ENCODE measurements at places on chromosomes 13 and 19.

- peak; percentile 37 for DNase-seq
Measured at GRCh38 chr13:113938246-113938645, 35.6 kb downstream of the C13orf46 start.

GRCh38 chr19:48738557-48739403 is 1.6 kb downstream of the RASIP1 start:
- peak; percentile 97 for DNase-seq

DNA sequence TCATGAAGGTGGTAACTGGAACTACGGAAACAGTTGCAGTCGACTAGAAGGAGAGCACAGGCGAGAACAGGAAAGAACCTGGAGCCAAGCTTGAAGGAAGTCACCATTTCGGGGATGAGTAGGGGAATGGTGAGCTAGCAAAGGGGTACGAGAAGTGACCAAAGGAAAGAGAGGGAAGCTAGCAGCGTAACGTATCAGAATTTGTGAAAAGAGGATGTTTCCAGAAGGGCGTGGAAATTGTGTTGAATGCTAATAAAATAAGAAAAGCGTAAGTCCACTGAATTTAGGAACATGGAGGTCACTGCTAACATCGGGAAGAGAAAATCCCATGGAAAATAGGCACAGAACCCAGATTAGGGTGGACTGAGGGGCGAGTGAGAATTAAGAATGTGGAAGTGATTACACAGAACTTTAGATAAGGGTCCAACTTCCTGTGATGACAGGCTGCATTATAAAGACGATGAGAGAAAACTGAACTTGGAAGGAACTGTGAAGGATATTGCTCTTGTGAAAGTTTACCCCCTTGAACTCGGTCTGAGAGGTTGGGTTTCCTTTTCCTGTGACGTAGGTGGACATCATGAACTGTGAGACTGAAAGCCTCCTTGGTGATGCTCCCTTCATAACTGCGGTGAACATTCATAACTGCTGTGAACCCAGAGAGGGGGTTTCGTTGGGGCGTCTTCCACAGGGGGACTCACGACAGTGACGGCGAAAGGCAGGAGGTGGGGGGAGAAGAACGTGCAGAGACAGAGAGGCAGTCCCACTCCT is 2.0 kb upstream of the FFAR2 start:
- no peak for DNase-seq

DNA sequence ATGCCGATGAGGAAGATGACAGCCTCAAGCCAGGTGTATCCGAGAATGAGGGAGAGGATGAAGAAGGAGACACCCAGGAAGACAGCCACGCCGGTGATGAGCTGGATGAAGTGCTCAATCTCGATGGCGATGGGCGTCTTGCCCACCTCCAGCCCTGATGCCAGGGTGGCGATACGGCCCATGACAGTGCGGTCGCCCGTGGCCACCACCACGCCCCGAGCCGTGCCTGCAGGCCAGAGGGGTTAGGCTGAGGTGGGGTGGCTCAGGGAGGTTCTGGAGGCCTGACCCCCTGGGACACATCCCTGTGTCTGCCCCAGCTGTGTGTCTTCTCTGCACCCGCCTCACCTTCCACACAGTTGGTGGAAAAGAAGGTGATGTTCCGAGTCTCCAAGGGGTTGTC is 9.1 kb downstream of the ATP1A3 start:
- no peak for DNase-seq

DNA sequence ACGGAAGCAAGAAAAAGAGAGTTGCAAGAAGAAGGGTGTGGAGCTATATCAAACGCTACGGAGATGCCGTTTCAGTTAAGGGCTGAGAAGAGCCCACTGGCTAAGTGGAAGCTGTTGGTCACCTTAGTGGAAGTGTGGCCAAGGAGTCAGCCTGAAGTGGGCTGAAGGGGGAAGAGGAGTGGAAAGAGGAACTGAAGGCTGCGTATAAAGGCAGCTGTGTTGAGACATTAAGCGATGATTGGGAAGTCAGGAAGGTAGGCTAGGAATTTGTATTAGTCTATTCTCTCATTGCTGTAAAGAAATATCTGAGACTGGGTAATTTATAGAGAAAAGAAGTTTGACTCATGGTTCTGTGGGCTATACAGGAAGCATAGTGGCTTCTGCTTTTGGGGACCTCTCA is 14.1 kb upstream of the FRY start:
- no peak for DNase-seq

DNA sequence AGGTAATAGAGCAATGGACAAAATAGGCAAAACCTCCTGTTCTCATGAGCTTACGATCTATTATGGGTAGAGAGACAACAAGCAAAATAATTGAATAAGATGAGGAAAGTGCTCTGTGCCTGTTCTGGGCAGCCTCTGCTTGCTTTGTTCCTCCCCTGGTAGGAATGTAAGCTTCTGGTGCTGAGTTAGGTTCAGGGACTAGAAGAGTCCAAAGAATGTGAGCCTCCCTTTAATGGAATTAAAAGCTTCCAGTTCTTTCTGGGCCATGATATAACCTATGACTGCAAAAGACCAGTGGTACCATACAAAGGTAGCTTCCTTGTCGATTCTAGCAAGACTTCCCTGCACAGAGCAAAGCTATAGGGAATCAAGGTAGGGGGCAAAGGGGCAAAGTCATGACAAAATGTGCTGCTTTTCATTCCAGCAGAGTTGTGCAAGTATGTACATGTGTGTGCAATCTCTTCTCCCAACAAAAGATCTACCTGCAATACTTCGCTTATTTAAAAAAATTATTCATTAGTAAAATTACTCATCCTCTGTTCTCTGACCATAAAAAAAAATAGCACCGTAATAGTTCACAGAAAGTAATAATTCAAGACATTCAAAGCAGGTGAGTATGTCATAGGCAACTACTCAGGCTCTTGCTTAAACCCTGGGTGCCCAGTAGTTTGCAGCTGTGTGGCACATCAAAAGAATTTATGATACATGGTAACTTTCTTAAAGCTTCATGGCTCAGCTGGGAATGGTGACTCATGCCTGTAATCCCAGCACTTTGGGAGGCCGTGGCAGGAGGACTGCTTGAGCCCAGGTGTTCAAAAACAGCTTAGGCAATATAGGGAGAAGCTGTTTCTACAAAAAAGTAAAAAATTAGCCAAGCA is 21.4 kb downstream of the ACOD1 start:
- DNase-seq: no peak

DNA sequence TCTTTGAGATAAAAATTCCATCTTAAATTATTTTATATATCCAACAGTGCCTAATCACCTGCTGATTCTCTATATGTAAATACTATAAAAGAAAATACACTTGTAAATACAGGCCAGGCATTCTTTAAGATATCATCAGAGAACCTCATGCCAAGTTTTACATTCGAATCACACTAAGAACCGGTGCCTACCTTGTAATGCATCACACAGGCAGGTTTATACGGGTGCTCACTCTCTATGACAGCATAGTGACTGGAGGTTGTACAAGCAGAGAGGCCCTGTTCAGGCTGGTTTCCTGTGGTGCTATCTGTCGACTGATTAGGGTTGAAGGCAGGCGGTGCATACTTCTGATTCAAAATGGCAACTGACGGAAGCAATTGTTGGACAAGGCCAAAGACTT is 141.3 kb upstream of the FBXL3 start:
- no peak for DNase-seq

- DNase-seq: no peak
Measured at GRCh38 chr19:56917998-56918397, 77.5 kb upstream of the PEG3 start.

GRCh38 chr19:58584498-58585441 is 11.6 kb upstream of the MZF1 start:
- DNase-seq: peak; percentile 21

DNA sequence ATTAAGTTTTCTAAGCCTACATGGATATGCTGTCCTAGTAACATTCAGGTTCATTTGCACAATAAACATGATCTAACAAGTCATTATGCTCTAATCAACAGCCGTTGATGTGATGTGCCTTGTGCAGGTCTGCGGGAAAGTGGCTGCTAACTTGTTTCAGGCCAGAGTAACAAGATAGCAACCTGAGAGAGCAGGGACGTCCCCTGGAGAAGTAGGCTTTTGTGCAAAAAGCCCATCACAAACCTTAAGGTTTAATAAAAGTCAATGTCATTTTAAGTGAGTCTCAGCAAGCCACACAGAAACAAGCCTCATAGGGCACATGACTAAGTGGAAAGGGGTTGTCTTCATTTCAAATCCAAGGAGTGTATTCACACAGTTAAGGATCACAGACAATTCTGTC is 17.6 kb downstream of the FOXO1 start:
- DNase-seq: no peak

DNA sequence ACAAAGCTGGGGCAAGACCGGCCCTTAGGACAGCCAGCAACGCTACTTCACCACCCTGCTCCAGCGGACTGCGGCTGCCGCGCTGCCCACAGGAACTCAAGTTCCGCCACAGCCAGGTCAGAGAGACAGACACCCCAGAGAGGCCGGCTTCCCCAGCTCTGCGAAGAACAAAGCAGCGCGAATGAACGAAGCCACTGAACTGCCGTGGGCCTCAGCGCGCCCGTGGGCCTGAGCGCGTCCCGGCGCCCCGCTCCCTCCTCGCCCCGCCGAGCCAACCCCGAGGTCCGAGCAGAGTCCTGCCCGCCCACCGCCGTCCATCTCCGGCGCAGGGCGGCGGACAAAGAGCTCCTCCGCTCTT is 158.4 kb downstream of the RNF17 start:
- no peak for DNase-seq

DNA sequence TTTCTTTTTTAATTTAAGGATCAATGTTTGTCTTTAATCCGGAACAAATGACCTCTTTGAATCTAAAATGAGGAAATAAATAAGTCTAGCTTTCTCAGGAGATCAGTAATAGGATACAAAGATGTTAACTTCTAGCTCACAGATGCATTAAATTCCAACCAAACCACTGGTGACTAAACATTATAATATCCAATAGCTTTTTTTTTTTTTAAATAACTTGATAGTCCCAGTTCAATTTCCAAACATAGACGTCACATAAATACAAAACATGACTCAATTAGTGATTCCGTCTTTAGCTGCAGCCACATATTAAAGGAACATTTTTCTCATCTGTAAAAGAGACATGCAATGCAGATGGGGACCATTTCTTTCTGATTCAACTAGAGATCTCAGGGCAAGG is 390.5 kb upstream of the PCDH9 start:
- DNase-seq: no peak

DNA sequence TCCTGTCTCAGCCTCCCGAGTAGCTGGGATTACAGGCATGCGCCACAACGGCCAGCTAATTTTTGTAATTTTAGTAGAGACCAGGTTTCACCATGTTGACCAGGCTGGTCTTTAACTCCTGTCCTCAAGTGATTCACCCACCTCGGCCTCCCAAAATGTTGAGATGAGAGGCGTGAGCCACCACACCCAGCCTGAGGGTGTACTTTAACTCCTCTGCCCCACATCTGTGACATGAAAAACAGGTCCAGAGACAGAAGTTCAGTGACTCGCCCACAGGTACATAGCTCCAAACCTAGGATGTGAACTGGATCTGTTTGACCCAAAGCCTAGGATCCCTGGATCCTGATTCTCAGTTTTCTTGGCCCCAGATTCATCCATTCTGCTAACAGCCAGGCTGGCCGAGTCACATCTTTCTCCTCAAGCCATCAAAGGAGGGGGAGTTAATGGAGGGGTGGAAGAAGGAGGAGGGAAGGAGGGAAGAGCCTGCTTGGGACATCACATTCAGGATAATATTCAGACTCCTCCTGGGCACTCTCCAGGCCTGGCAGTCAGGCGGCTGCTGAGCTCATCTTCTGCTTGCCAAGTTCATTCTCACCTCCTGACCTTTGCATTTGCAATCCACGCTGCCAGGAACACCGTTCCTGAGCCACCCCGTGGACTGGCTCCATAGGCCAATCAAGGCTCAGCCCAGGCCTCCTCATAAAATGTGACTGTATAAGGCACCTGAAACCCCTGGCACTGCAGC is 3.1 kb downstream of the SPC24 start:
- DNase-seq: peak; percentile 53

DNA sequence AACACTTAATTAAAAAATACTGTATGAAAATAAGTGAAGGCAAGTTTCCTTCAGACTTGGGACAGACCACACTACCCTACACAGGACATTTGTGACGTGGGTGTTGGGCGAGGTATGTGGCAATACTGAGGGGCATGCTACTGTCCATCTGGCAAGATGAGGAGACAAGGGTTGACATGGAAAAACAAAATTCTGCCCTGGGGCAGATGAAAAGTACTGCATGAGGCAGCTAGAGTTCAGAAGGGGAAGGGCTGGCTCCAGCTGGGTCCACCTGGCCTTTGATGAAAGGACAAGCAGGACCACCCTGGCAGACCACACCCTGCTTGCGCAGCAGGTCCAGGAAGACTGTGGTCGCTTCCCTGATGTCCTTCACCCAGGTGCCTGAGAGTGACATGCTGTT is 43.2 kb downstream of the LATS2 start:
- no peak for DNase-seq

DNA sequence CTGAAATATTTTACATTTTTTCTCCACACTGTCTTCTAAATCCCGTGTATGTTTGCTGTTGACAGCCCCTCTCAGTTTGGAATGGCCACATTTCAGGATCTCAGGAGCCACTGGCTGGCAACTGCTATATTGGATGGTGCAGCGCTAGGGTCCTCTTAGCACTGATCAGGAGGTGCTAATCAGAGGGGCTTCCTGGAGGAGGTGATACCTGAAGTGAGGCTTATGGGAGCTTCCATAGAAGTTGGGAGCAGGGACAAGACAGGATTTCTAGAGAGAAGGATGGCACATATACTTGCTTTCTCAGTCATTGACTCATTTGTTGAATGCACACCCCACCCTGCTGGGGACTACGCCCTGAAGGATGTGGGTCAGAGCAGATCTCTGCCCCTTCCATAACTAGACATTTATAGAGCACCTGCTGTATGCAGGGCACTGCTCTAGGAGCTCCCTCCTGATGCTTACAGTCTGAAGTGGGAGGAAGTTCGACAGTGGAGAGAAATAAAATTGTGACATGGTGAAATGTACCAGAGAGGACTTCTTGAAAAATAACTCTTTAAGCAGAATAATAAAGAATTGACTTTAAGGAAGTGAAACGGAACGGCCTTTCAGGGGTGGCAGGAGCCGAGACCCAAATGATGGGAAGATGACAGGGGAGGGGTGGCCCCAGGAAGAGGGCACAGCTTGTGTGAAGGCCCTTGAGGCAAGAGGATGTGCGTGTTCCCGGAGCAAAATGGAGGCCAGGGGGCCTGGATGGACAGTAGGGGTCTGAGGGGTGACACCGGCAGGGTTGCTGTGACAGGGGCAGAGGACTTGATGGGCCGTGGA is 13.1 kb downstream of the AP2A1 start:
- DNase-seq: no peak

Measured in left hindlimb (tissue), 1 donor.